ENCODE measurements at places on chromosomes 1 and 21.

GRCh38 chr1:234841710-234842231, 231.8 kb upstream of the IRF2BP2 start:
- no peak for ATAC-seq

DNA sequence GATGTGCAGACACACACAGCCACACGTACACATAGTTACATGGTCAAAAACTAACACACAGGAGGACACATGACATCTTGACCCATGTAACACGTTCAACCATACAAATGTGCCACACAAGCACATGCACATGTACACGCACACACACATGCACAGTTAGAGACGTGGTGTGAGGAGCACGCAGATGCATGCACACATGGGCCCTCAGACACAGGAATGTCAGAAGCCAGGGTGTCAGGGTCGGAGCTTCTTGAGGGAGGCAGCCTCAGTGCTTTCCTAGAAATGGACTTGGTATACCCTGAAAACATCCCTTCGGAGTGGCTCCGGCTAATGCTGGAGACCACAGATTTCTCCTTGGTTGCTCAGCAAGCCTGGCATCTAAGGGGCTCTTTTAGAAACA, 114.3 kb downstream of the DMRTB1 start:
- no peak for ATAC-seq

GRCh38 chr1:182927693-182928433, 25.1 kb downstream of the SHCBP1L start:
- no peak for ATAC-seq

GRCh38 chr1:7511381-7511780, 259.7 kb upstream of the VAMP3 start:
- no peak for ATAC-seq

DNA sequence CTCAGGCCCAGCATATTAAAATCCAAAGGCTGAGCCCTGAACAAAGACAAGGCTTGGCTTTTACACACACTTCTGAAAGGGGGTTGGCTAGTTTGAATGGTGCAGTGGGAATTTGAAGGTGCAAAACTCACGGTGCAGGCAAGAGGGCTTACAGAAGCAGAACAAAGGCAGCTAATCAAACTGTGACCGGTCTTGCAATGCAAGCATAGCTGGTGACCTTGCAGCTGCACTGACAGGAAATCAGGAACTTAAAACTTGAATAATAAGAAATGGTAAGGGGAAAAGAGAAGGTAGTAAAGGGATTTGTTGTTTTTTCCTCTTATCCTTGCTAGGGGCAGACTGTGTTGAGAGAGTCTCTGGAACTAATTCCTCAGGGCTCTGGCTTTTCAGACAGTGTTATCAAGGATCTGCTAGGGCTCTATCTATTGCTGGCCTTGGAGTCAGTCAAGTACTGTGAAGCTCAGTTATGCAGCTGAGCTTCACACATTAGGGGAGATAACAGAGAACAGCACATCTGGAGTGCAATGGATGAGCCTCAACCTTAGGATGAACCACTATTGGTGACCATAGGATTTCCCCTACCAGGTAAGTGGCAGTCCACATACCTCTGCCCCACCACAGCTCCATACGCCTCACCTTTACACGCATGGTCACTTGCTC, 97.6 kb downstream of the PPIAL4G start:
- ATAC-seq, result no peak

DNA sequence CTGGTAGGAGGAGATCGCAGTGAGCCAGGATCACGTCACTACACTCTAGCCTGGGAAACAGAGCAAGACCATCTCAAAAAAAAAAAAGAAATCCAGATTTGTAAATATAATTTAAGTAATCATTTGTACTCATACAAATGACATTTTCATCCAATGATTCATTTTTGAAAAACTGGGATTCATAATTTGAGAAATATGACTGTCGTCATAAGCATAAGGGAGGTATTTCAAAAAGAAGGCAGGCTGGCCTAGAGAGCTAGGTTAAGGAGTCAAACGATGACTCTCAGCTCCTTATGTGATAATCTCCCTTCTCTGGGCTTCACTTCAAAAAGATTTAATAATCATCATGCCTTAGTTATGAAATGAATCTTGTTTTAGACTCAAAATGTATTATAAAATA, 2.3 kb downstream of the GART start:
- ATAC-seq, result no peak
